ENCODE measurements at places on chromosomes 6 and 20.

GRCh38 chr20:4261333-4262284, 246.3 kb upstream of the RNF24 start:
- DNase-seq = peak; percentile 18

- peak; percentile 87 for DNase-seq
Measured at GRCh38 chr6:73452107-73452461, at the start of gene CGAS. CGAS (minus strand) TSS chr6:73452297; CDS start chr6:73452181, 116 bp downstream.

GRCh38 chr20:35698298-35699126, 640 bp downstream of the NFS1 start:
- no peak for DNase-seq

- DNase-seq = no peak
Measured at GRCh38 chr6:119314885-119315272, 34.7 kb downstream of the MAN1A1 start.

GRCh38 chr6:137277971-137278637, 58.9 kb upstream of the IFNGR1 start:
- peak; percentile 92 for DNase-seq

- no peak for DNase-seq
Measured at GRCh38 chr6:18263418-18264218, 712 bp downstream of the DEK start.

- DNase-seq = no peak
Measured at GRCh38 chr20:14950633-14951032, 613.2 kb upstream of the FLRT3 start.

DNA sequence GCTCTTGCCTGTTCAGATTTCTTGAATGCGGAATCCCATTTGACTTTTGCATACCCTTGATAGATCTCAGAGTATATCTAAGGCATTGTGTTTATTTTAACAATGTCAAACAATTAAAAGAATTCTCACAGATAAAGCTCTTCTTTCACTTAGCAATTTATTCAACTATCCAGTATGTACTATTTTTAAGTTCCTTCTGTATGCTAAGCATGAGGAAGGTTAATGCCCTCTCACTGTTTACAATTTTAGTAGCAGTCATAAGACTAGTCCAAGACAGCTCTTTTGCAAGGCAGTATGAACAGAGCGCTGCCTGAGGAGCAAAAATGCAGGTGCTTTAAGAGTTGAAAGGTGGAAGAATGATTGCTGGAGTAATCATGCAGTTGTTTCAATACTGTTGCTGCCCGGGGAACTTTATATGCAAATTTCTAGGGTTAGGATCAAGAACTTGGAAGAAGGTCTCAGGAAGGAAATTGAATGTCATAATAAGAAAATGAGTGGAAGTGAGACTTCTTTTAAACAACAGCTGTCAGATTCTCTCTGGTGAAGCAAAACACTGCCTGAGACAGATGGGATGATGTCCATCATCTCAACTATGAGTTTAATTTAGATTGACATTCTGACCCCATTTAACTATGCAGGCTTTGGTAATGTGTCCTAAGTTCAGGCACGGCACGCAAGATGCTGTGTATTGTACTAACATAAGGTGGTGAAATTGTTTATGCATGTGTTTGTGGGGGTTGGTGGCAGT, 1303.5 kb upstream of the CITED2 start:
- no peak for DNase-seq

GRCh38 chr6:166109608-166110007, 58.0 kb downstream of the TBXT start:
- no peak for DNase-seq

- DNase-seq = no peak
Measured at GRCh38 chr6:80331522-80331921, 225.1 kb downstream of the BCKDHB start.

GRCh38 chr6:113578691-113579090, 278.5 kb upstream of the MARCKS start:
- no peak for DNase-seq

- peak; percentile 5 for DNase-seq
Measured at GRCh38 chr20:54668271-54669039, 193.1 kb downstream of the DOK5 start.

DNA sequence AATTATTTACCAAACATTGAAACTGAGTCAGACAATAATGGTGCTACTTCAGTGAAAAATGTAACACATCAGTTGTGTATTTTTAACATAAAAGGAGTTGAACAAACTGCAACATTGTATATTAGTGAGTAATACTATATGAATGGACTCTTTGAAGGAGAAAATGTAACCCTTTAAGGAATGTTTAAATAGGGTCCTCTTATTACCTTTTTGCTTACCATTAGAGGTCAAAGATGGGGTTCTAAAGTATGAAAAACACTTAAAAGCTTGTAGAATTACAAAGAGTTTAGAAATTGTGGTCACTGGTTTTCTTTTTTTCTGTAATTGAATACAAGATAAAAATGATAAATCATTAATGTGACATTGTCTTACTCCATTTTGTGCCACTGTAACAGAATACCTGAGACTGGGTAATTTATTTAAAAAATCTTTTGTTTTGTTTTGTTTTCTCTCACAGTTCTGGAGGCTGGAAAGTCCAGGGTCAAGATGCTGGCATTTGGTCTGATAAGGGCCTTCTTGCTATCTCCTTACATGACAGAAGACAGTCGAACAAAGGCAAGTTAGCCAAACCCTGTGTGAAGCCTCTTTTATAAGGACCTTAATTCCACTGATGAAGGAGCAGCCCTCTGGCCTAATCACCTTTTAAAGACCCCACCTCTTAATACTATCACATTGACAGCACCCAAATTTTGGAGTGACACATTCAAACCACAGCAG, 43.2 kb downstream of the SESN1 start:
- no peak for DNase-seq

DNA sequence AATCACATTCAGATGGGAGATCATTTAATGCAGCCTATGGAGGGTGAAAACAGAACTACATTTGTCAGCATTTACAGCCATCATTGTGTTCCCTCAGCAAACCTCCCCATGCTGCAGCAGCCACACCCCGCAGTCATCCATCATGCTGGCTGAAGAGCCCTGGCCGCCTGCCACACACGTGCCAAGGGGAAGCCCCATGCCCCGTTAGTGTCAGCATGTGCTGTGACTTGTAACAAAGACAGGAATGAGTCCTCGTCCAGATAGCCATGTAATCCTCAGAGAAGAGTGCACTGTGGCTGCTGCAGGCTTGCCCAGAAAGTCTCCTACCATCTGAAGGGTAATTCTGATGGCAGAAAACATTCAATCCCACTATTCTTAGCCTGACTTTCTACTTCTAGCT, 1097.8 kb downstream of the KIF16B start:
- DNase-seq = peak; percentile 14

DNA sequence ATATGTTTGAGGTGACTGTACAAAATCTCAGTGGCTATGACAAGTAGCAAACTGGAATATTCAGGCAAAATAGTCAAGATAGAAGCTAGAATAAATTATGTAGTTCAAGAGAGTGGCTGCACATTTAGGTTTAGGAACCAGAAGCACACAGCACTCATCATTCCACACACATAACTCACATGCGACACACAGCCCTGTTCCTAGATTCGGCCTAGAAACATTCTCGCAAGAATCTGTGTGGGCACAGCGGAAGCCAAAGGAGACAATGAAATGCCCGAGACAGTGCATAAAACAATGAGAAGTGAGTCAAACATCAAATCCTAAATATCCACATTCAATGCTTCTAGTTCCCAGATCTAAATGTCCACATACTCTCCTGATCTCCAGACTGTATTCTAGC, 9.5 kb upstream of the SUPT3H start:
- DNase-seq = peak; percentile 73

GRCh38 chr6:152957796-152958195, 25.0 kb downstream of the FBXO5 start:
- no peak for DNase-seq

DNA sequence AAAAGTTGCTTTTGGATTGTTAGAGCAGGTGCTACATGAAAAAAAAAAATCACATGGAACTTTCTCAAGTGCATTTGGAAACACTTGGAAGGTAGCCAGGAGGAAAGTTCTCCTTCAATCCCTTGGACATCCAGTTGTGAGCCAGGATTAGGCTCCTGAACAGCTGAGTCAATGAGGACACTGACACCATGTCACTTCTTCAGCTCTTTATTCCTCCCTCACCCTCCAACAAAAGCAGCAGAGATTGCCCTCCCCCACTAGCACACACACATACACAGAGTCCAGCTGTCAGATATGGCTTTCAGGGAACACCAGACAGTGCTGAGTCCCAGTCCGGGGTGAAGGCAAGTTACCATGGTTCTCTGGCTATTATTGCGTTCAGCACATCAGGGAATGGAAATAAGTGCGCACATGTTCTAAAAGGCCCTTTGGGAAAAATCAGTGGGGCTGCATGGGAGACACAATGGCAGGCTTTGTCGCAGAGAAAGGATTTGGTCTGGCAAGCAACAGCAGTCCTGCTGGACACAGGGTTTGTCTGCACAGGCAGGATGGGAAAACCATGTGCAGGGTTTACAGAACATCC, 124.7 kb upstream of the MARCKS start:
- DNase-seq = no peak

- DNase-seq = no peak
Measured at GRCh38 chr6:71229477-71229876, 59.1 kb upstream of the OGFRL1 start.

Measured in EL (cell line).